B cell (primary cell): ENCODE measurements at places on chromosomes 6 and 20. TPM values are rescaled to one million over a fixed set of nuclear protein-coding genes. Genes with fewer than 3 reads are reported as not detected.
A peak's percentile ranks its signal among the peaks of the same experiment; 100 is the strongest.

The NINL gene
- total RNA-seq, result 5.5 and 7.2 TPM in 2 replicates

The TFB1M gene
- 49.9 and 58.0 TPM in 2 replicates for total RNA-seq

The RHAG gene
- total RNA-seq, result not detected in 2 replicates

DNA sequence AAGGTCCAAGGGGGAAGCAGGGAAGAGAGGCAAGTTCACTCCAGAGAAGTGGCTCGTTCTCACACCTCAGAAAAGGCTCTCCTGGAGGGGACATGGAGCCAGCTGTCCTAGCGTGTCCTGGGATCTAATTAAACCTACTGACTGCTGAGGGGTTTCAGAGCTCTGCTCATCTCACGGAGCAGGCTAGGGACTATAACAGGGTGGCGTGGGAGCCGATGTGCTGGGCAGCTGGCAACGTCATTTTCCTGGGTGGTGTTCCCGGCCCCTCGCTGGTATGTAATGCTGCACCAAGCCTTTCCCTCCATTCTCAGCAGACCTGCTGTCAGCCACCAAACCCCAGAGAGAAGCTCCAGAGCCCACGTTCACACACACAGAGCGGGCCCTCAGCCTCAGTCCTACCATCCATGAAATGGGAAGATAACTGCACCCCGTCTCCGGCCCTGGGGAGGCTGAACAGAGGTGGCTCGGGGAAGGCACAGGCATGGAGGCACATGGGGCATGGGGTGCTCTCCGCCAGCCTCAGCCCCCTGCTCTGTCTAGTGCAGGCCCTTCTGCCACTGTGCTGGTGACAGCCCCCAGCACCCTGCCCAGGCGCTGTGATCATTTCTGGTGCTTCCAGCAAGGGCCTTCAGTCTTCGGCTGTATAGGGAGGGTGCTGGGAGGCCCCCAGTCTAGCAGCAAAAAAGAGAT lies 1.9 kb downstream of the CST7 start:
- H3K27ac ChIP-seq, result no peak overlapping the region
- H3K36me3 ChIP-seq, result no peaks in the 10 kb centered on the region
- DNase-seq, result no peak
- H3K27me3 ChIP-seq, result no peaks in the 10 kb centered on the region

GRCh38 chr6:108105571-108105970 lies 31.0 kb upstream of the OSTM1 start:
- no peaks in the 10 kb centered on the region for H3K27me3 ChIP-seq
- no peak for DNase-seq
- H3K4me1 ChIP-seq, result no peaks in the 10 kb centered on the region
- no peaks in the 10 kb centered on the region for H3K36me3 ChIP-seq
- no peak overlapping the region for H3K4me3 ChIP-seq

DNA sequence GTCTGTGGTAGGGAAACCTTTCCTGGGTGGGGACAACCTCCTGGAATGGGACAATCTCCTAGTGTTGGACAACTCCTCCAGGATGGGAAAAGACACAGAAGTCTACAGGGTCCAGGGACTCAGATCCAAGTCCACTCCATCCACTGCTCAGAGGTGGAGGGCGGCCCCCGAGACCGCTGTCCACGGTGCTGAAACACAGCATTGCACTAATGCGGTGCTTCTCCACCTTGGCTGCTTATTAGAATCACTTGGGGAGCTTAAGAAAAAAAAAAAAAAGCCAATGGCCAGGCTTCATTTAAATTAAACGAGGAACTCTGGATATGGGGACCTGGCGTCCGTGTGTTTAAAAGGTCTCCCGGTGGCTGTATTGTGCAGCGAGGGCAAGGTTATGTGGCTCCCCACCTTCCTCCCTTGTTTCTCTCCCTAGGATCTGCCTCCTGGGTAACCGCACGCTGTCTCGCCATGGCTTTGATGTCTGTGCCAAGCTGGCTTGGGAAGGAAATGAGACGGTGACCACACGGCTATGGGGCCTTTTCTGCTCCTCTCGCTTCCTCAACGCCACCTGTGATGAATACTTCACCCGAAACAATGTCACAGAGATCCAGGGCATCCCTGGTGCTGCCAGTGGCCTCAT lies 12.0 kb downstream of the SLC12A5 start:
- H3K4me1 ChIP-seq, result no peaks in the 10 kb centered on the region
- H3K27me3 ChIP-seq, result peaks cover 39% of the 10 kb centered on the region
- no peak overlapping the region for H3K27ac ChIP-seq
- no peaks in the 10 kb centered on the region for H3K36me3 ChIP-seq
- peak; percentile 51 for DNase-seq

GRCh38 chr6:11609324-11610071 lies 71.9 kb downstream of the TMEM170B start:
- no peak overlapping the region for H3K27ac ChIP-seq
- no peaks in the 10 kb centered on the region for H3K27me3 ChIP-seq
- DNase-seq, result no peak
- no peak overlapping the region for H3K4me3 ChIP-seq

GRCh38 chr6:109420751-109421150 lies 19.7 kb downstream of the PPIL6 start:
- no peak overlapping the region for H3K27ac ChIP-seq
- no peak for DNase-seq
- no peaks in the 10 kb centered on the region for H3K27me3 ChIP-seq
- H3K36me3 ChIP-seq, result no peaks in the 10 kb centered on the region
